ENCODE measurements at places on chromosomes 5 and 9.

- DNase-seq = no peak
These were observed 806 bp upstream of the RNF224 start for GRCh38 chr9:137226338-137227053.

DNA sequence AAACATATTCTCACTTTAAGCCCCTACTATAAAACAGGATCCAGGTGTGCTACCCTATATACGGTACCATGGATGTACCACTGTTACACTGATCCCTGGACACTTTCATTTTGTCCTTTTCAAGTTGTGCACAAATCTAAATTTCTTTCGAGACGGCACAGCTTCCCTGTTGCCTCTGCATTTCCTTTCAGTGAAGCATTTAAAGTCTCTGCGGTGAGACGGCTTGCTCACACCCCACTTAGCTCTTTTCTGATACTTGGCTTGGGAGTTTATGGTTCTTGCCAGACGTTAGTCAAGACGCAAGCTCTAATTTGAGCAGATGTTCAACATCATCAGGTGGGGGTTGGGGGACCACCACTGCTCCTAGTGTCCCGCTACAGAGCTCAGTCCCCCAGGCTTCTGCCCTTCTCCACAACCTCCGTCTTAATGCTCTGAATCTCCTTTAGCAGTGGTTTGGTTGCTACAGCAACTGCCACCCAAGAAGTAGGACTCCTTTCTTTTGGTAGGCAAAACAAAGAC, 15.8 kb downstream of the F2RL2 start:
- DNase-seq = no peak

DNA sequence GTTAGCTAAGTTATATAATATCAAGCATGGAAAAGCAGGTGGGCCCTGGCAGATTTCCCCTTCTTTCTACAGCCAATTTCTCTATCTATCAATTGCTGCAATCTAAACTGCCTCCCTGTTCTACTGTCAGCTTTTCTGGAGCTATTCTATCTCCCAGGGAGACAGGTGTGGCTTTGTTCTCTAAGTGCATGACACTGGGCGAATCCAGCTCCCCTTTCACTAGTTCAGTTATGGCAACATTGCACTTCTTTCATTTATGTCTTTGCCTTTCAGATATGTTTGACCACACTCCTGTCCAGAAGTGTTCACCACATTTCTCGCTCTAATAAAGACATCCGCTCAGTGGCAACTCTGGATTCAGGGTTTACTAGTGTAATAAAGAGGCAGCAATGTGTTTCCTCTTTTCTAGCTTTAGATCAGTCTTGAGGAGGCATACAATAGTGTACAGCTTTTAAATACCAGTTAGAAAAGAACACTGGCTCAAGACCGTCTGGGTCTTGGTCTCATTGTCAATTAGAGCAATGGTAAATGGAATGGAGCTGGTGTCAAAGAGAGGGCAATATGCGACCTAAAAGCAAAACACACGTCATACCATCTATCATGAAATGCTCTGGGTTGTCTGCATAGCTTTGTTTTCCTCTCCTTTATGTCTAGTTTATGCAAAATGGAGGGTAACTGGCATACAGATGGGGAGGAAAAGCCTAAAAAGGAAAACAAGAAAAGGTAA, 197.0 kb downstream of the SLF1 start:
- DNase-seq = no peak

DNA sequence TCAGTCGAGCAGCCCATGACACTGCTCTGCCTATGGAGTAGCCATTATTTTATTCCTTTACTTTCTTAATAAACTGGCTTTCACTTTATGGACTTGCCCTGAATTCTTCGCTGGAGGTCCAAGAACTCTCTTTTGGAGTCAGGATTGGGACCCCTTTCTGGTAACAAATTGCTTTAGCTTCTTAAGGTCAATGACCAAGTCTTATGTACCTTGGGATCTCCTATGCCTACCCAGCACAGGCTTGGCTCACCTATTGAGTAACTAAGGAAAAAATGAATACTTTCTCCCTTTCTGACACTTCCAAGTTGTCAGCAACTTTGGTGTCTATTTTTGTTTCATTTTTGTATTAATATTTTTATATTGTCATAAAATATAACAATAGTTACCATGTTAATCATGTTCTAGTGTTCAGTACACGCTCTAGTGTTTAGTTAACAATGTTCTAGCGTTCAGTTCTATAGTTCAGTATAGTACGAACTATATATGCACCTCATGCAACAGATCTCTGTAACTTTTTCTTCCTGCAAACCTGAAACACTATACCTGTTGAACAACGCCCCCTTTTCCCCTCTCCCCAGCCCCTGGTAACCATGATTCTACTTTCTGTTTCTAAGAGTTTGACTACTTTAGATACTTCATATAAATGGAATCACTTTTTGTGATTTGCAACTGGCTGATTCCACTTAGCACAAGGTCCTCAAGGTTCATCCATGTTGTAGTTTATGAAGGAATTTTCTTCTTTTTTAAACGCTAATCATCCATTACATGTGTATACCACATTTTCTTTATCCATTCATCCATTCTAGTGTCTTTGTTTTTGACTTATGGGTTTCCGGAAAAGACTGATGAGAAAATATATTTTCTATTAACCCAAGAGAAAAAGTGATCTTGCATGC, 1.8 kb upstream of the RHOBTB3 start:
- no peak for DNase-seq

DNA sequence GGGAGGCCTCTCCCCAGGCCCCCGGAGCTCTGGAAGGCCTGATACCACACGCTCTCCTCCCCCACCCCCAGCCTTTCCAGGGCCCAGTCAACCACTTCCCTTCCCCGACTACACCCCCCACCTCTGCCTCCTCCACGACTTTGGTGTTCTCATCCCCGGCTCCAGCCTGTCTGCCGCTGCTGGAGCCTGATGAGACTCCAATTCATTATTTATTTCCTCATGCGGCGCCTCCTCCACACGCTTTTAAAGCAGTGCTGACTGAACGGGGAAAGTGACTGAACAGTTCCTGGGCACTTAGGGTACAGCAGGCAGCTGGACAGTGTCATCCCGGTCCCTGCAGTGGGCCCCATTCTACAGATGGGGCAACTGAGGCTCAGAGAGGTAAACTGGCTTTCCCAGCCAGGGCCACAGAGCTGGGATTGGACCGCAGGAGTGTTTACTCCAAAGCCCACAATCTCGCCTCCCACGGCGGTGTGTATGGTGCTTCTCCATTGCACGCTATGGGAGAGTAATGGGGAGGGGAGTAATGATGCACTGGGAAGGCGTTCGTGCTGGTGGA, 15.9 kb upstream of the RPL26L1 start:
- no peak for DNase-seq

GRCh38 chr5:36151434-36152323, at the start of the genes LMBRD2 and SKP2:
Gene LMBRD2 (minus strand): TSS chr5:36151887. CDS start chr5:36143349, 8,538 bp downstream.
Gene SKP2 (plus strand): TSS chr5:36152111. CDS start chr5:36152263, 152 bp downstream.
- DNase-seq = peak; percentile 98

- DNase-seq = peak; percentile 10
These were observed 15.5 kb upstream of the SLC36A3 start for GRCh38 chr5:151318850-151319732.

DNA sequence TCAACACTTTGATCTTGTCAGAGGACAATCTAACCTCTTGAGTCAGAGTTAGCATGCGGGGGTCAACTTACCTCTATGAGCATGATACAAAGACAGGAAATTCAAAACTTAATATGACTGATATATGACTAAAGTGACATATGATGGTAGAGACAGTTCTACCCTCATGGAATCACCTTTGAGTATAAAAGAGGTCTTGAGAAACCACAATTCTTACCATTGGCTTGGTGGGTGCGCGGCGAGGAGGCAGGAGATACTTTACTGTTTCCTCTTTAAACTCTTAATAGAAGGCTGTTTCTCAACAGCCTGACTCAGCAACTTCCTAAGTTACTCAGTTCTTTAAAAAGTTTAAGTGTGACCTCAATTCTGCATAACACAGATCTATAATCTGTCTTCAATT, 372.8 kb downstream of the KIAA0825 start:
- DNase-seq = peak; percentile 5

- DNase-seq = no peak
These were observed 13.9 kb upstream of the SELENOP start for GRCh38 chr5:42825422-42826148.

DNA sequence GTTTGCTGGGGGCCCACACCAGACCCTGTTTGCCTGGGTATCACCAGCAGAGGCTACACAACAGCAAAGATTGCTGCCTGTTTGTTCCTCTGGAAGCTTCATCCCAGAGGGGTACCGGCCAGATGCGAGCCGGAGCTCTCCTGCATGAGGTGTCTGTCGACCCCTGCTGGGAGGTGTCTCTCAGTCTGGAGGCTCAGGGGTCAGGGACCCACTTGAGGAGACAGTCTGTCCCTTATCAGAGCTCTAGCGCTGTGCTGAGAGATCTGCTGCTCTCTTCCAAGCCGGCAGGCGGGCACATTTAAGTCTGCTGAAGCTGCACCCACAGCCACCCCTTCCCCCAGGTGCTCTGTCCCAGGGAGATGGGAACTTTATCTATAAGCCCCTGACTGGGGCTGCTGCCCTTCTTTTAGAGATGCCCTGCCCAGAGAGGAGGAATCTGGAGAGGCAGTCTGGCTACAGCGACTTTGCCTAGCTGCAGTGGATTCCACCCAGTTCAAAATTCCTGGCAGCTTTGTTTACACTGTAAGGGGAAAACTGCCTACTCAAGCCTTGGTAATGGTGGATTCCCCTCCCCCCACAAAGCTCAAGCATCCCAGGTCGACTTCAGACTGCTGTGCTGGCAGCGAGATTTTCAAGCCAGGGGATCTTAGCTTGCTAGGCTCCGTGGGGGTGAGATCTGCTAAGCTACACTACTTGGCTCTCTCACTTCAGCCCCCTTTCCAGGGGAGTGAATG, 206.0 kb upstream of the TLX3 start:
- no peak for DNase-seq

DNA sequence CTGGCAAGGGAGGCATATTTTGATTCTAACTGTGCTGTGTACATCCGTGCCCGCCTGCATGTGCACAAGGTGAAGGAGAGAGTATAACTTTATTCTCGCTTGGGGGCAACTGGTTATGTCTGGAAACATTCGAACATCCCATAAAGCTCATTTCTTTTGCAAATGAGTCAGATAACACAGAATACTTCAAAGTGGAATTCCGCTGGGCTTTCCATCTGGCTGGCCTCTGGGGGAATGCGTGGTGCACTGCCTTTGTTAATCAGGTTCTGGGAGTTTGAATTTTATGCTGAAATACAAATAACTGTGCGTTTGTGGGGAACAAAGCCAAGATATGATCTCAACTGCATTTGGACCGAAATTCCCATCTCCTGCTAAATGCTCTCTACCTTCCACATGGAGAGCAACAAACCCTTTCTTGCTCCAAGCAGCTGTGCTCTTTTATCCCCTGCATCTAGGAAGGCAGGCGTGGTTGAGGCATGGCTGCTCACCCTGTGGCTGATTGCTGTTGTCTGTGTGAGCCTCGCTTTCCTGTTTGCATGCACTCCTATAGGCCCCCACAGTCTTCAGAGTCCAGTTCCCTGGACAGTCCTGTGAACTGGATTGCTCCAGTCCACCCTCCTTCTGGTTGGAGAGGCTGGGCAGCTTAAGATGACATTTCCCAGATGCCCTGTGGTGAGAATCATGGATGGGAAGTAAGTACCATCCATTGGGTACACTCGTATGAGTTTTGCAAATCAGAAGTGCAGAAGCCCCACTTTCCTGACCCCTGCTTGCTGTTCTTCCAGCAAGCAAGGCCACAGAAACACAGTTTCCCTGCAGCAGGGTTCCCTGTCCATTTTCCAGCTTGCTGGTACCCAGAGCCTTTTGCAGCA, 82.9 kb upstream of the ALDH1B1 start:
- DNase-seq = no peak

DNA sequence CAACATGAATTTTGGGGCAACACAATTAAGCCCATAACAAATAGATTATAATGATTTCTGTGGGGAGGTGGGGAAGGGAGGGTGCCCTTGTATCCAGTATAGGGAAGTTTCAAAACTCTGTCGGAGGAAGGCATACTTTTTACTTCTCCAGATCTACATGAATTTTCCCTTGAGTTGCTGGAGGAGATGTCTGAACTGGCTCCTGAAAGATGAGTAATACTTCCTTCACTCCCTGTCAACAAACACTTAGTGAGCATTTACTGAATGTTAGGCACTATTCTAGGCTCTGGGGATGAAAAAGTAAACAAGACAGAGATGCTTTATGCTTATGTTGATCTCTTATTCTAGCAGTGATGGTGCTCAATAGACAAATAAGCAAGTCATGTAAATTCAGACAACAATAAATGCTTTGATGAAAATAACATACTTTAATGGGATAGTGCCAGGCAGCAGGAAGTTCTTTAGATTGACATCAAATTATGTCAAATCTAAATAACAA, 197.9 kb upstream of the ANKH start:
- no peak for DNase-seq

DNA sequence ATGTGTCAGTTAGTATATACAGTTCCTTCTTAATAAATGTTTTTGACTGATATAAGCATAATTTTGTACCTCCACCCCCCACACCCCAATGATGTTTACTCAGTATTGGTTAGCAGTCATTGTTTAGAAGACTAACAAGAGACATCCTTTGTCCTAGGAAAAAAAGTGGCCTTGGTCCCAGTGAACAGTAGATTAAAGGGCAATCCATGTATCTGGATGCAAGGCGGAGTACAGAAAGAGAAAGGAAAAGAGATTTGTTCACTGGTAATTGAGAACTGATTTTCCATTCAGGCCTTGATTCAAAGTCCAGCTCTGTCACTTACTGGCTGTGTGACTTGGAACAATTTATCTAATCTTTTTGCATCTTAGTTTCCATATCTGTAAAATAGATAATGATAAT, 4.6 kb downstream of the RALGPS1 start:
- no peak for DNase-seq

GRCh38 chr5:151002250-151002649, 18.1 kb upstream of the GPX3 start:
- peak; percentile 29 for DNase-seq
